ENCODE measurements at places on chromosomes 5 and 9. TPM values are rescaled to one million over a fixed set of nuclear protein-coding genes. Genes with fewer than 3 reads are reported as not detected.

NUP214 gene
- 75.3 TPM for total RNA-seq

CACNA1B gene
- 0.03 TPM for total RNA-seq

KIF4B gene
- total RNA-seq: not detected

PHF24 gene
- total RNA-seq: 0.98 TPM

ZNF474 gene
- 0.38 TPM for total RNA-seq

TRIP13 gene
- total RNA-seq: 1.6 TPM

MSX2 gene
- 0.79 TPM for total RNA-seq

CA9 gene
- total RNA-seq: 0.85 TPM

ADCY2 gene
- 2.2 TPM for total RNA-seq

FAM78A gene
- total RNA-seq: 6.1 TPM

C9orf50 gene
- total RNA-seq: 1.1 TPM

PRRX2 gene
- total RNA-seq: 1.8 TPM

LCN9 gene
- total RNA-seq: not detected

CCDC152 gene
- 1.1 TPM for total RNA-seq

ESM1 gene
- total RNA-seq: 0.38 TPM

SCGB3A1 gene
- 1.1 TPM for total RNA-seq

ORM2 gene
- not detected for total RNA-seq

FIBCD1 gene
- 0.25 TPM for total RNA-seq

TLR4 gene
- 33.4 TPM for total RNA-seq

Data from kidney (tissue), 22 donors.